ENCODE measurements at places on chromosomes 7 and 10.
A peak's percentile ranks its signal among the peaks of the same experiment; 100 is the strongest.

GRCh38 chr10:126207851-126208250 lies 180.4 kb downstream of the ADAM12 start:
- DNase-seq, result no peak

DNA sequence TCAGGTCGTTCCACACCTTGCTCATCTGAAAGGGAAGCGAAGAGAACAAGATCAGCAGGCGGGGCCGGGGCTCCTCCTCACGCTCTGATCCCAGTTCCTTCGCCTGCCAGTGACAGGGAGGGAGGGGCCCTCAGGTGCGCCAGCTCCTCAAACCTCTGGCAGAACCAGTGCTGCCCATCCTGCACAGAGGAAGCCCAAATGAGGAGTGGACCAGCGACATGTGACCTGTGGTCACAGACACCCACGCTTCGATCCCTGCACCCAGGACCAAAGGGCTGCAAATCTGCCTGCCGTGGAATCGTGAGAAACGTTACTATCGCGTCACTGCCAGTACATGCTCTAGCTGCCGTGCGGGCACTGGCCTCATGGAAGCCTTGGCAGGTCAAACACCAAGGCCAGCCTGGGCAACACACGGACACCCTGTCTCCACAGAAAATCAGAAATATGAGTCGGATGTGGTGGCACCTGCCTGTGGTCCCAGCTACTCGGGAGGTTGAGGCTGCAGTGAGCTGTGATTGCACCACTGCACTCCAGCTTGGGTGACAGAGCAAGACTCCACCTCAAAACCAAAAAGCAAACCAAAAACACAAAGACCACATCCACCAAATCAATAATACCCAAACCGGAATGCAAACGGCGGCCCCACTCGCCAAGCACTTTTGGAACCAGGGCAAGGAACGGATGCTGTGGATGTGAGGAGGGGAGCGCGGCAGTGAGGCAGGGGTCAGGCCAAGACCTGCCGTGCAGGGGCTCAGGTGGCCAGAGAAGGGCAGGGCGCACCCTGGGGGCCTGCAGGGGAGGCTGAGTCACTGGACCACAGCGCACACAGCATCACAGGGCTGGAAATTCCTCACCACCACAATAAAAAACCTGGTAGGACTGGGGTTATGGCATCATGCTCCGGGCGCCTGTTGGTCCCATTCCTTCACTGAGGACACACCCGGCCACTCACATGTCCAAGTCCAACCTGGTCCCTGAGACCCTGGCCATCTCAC lies 13.4 kb downstream of the NUDT1 start:
- DNase-seq, result no peak

- DNase-seq, result no peak
Measured at GRCh38 chr7:96784597-96784996, 75.0 kb upstream of the SEM1 start.

DNA sequence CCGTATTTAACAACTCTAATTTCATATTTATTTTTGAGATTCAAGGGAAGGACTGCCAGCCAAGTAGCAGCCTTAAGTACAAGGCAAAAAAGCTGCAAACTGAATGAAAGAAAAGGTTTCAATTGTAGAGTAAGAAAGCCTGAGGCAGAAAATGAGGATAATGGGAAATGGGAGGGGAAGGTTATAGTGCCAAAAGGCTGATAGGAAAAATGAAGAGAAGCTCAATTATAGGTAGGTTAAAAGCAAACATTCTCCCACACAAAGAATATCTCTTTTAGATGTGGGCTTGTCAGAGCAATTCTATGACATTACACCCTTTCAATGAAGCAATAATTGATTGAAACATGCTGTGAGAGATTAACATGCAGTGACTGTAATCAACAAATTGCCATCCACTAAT lies 175.3 kb downstream of the RAPGEF5 start:
- peak; percentile 46 for DNase-seq

- no peak for DNase-seq
Measured at GRCh38 chr10:17586821-17587234, 30.3 kb downstream of the HACD1 start.

DNA sequence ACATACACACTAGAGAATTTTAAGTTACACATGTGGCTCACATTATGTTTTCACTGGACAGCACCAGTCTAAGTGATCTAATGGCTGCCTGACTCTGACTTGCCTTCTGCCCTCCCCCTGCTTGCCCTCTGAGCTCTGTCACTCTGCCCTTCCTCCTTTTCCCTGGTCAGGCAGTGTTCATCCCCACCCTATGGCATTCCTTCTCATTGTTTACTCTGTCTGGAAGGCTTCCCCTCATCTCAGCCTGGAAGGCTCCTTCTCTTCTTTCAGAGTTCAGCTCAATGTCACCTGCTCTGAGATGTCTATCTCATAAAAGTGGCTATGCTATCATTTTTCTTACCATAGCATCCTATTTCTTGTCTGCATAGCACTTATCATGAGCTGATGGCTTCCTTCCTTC lies 305.7 kb downstream of the BMPER start:
- no peak for DNase-seq

- DNase-seq, result no peak
Measured at GRCh38 chr10:77533146-77533886, 104.3 kb downstream of the KCNMA1 start.

DNA sequence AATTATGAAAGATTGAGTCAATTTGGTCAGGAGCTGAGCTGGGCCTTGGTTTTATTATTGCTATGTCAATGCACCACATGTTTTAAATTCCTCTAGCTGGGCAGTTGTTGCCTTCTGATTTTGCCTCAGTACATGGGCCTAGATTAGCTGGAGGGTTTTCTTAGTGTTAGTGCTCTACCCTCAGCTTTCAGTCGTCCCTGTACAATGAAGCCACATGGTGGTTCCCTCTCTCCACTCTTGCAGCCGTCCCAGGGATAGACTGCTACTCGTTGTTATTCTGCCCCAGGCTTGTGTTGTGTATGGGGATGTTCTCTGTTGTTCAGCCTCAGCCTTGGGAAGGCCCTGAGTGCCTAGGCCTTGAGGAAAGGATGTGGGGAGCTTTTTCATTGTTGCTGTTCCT lies 37.0 kb downstream of the NHLRC2 start:
- DNase-seq, result no peak

- no peak for DNase-seq
Measured at GRCh38 chr7:116395141-116395791, 104.3 kb upstream of the CAV2 start.

GRCh38 chr7:140990193-140990962 lies 24.4 kb downstream of the MRPS33 start:
- no peak for DNase-seq

- DNase-seq, result no peak
Measured at GRCh38 chr7:135970682-135971365, 6.3 kb downstream of the MTPN start.

DNA sequence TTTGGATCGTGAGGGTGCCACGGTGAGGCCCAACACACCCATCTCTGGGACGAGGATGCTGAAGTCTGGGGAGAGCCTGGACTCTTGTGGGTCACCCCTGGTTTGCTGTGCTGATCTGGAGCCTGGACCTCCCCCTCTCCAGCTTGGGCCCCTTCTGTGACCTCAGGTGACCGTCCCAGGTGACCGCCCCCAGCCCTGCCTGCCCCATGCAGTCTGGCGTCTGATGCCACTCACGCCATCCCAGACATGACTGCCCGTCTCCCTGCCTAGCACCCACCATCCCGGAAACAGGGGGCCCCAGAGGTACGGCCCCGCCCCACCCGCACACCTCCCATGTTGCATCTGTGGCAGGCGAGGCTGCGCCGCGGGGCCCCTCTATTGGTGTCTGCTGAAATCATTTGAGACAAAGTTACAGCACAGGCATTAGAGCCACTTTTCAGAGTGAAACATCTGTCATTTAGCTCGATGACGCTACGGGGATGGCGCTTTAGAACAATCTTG lies 21.1 kb downstream of the UNCX start:
- no peak for DNase-seq

DNA sequence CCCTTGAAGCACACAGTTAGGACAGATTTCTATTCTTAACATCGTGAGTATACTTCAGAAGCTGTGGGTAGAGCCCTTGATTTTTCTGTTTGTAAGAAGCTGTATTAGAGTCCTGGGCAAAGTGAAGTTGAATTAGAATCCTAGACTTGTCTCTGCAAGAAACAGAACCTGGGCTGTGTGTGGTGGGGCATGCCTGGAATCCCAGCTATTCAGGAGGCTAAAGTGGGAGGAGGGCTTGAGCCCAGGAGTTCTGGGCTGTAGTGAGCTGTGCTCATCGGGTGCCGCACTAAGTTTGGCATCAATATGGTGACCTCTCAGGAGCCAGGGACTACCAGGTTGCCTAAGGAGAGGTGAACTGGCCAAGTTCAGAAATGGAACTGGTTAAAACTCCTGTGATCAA lies 183.4 kb downstream of the GNAI1 start:
- no peak for DNase-seq

GRCh38 chr7:26190417-26190869 lies 10.1 kb downstream of the HNRNPA2B1 start:
- no peak for DNase-seq

DNA sequence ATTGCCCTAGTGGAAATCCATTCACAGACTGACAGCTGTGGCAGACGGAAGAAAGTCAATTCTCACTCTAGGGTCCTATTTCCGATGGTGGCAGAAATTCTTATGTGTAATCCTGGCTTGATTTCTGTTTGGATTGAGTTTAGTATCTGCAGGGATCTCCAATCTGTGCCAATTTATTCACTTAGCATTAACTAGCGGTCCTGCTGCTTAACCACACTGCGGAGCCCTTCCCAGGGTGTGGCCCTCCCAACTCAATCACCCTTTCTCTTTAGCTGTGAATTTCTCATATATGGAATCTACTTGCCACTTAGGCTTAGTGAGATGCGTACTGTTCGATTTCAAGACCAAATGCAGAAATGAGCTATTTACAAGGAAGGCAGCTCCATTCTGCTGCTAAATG lies 215.7 kb downstream of the SFMBT2 start:
- no peak for DNase-seq

DNA sequence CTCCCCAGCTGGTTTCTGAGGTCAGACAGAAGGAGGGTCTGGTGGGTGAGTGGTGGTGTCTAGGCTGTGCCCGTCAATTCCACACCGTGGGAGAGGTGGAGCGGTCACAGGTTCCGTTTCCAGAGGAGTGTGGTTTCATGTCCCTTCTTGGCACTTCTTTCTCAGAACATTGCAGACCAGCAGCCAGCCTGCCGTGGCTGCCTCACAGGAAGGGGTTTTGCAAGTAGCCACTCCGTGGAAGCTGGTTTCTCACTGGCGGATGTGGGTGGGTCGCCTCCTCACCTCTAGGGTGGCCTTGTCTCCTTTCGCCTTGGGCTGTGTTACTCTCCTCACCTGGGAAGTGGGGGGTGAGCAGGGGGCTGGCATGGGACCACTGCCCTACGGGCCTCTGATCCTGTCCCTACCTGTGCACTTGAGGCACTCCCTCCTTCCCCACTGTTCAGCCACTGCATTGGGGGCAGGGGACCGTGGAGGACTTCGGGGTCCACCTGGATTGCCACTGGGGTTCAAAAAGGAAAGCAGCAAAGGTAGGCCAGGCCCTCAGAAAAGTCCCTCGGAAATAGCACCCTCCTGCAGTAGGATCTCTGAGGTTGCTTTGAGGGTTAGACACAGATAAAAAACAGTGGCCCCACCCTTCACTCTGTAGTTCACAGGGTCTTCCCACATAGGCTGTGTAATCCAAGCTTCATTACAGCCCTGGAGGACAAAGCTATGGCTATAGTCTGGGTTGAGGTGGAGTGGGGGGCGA lies 33.9 kb downstream of the TSPAN14 start:
- no peak for DNase-seq

GRCh38 chr10:85959239-85959638 lies 407.4 kb downstream of the GRID1 start:
- DNase-seq, result no peak

DNA sequence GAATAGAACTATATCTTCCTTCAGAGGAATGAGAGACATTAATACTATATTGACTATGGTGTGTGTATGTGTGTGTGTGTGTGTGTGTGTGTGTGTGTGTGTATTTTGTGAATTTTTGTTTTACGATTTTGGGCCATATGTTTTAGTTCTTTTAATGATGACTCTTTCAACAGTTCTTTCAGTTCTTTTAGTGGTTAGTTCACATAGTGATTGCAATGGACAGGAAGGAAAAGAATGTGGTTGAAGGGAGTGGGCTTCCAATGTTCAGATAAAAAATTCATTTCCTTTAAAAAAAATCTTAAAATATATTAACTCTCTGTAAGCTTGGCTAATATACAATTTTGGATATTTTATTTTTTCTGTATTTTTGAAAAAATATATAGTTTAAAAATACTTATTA lies 315.7 kb upstream of the DGKB start:
- DNase-seq, result no peak

- DNase-seq, result no peak
Measured at GRCh38 chr7:118877187-118877586, 652.7 kb downstream of the ANKRD7 start.

DNA sequence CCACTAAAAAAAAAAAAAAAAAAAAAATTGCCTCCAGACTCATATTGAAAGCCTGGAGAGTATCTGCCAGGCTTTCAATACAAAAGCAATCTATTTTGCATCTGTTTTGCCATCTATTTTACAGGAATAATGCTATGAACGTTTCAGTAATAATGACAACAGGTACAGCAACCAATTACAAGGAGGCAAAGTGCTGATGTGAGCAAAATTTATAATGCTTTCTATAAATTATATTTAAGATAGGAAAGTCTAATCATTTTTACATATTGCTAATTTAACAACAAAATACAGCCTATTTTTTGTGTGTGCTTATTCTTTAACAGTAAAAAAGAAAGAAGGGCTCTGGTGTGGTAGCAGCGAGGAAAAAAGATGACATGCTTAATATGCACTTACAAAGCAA lies 10.0 kb downstream of the WDR91 start:
- DNase-seq, result no peak

GRCh38 chr7:36945612-36946400 lies 221.5 kb upstream of the AOAH start:
- no peak for DNase-seq

All from NCI-H1436 treated with DMSO at 0.1 percent for 48 hours (cell line).